HFFc6 (cell line): ENCODE measurements at places on chromosomes 12 and 14. TPM values are rescaled to one million over a fixed set of nuclear protein-coding genes. Genes with fewer than 3 reads are reported as not detected.

Gene CLEC1A
- total RNA-seq = 0.18 and 0.71 TPM in 2 replicates

Gene MDGA2
- not detected in 3 replicates for total RNA-seq

Gene LRFN5
- not detected in 3 replicates for total RNA-seq

Gene TNFAIP2
- total RNA-seq = 38.7 and 45.1 TPM in 2 replicates

DNA sequence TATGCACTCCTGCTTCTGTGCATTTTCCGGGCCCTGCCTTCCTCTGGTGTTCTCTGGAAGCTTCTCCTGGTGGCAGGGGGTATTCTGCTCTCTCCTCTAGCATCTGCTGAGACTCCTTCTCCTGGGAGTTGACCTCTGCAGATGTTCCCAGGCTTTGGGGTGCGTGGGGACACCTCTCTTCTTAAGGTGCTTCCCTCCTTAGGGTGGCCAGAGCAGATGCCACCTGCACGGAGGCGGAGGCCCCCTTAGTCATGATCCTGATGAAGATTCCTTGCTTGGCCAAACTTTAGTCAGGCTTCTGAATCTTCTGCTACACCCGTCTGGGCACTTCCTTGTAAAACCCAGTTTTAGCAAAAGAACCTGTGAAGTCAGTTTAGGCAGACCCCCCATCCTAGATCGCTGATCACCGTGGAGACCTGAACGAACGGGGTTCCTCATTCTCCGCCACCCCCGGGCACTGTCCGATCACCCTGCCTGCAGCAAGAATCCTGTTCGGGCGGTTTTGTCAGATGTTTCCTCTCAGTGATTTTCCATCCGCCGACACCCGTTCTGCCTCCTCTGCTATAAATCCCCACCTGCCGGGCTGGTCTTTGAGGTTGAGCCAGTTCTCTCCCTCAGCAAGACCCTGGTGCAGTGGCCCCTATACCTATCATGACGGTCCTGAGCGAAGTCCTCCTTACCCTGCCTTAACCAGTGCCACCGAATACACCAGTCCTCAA, 111.9 kb downstream of the CALM1 start:
- H3K27me3 ChIP-seq = peaks cover 27% of the 10 kb centered on the region
- no peak for DNase-seq
- no peak overlapping the region for H3K27ac ChIP-seq
- no peaks in the 10 kb centered on the region for H3K4me1 ChIP-seq

DNA sequence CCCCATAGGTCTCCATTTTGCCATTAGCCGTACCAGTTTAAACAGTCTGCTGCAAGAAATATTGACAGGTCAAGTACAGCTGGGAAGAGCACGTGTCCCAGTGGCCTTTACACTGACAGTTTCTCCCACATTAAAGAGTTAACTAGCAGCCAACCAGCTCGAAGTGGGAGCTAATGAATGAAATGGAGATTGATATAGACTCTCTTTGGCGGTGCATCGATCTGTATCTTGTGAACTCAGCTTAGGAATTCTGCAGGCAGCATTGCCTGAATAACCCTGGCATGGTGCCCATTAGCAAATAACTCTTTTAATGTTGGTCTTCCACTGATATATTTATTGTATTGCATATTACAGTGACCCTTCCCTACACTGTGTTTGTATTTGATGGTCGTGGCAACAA, 319.4 kb downstream of the EGLN3 start:
- no peaks in the 10 kb centered on the region; the same call in 1 of the 2 replicates for H3K36me3 ChIP-seq
- H3K27ac ChIP-seq = no peak overlapping the region
- DNase-seq = no peak
- peaks cover 9% of the 10 kb centered on the region; the same call in 1 of the 2 replicates for H3K4me1 ChIP-seq
- H3K4me3 ChIP-seq = no peak overlapping the region
- H3K27me3 ChIP-seq = peaks cover 12% of the 10 kb centered on the region; the same call in 1 of the 2 replicates

DNA sequence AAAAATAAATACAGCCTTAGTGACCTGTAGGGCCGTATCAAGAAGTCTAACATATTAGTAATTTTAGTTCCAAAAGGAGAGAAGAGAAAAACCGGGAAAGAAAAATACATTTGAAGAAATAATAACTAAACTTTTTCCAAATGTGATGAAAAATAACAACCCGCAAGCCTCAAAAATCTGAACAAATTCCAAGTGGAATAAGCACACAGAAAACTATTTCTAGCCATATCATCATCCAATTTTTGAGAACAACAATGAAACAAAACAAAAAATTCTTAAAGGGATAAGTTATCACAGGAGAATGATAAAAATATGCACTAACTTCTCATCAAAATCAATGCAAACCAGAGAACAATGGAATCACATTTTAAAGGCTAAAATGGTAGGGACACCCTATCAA, 198.1 kb upstream of the PLXNC1 start:
- no peak overlapping the region for H3K4me3 ChIP-seq
- DNase-seq = no peak
- H3K4me1 ChIP-seq = peaks cover 44% of the 10 kb centered on the region
- H3K36me3 ChIP-seq = peaks cover 7% of the 10 kb centered on the region
- H3K27me3 ChIP-seq = no peaks in the 10 kb centered on the region
- H3K27ac ChIP-seq = no peak overlapping the region

DNA sequence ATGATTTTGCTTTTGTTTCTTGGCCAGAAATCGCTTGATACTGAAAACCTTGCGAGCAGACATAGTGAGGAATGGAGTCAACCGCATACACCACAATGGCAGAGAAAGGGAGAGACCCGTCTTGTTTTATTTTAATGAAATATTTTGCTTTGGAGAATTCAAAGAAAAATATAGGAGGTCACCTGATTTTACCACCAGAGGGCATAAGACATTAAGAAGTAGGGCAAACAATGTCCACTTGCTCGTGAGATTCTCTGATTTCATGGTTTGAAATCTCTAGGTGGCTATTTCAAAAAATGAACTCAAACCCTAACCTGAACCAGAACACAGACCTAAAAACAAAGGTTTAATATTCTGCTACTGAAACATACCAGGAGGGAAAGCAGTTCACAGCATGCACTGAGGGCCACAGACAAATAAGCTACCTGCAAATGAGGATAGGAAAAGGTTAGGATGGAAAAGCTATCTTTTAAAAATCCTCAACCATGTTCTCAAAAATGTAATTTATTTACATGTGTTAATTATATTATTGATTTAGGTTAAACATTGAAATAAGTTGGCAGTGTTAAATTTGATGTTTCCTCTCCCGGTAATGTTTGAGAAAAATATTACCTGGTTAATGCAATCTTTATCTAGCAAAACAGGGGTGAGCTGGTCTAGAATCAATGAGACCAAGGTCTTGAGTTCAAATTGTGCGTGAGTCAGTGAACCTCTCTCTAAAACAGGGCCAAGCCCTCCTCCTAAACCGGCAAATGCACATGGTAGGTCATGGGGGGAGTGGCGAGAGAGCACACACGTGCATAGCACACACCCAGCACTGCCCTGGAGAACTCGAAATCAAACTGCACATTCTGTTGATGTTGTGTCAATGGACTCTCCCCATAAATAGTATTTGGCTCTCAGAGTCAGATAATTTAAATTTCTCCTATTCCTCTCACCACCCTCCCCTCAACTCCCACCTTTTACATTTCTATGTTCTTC, 12.5 kb downstream of the IFNG-AS1 start:
- no peaks in the 10 kb centered on the region; the same call in 1 of the 2 replicates for H3K27me3 ChIP-seq
- DNase-seq = no peak

- no peak overlapping the region; the same call in 1 of the 2 replicates for H3K27ac ChIP-seq
- peaks cover 14% of the 10 kb centered on the region for H3K27me3 ChIP-seq
- H3K36me3 ChIP-seq = peaks cover 2% of the 10 kb centered on the region; the same call in 1 of the 2 replicates
- DNase-seq = no peak
- H3K4me1 ChIP-seq = peaks cover 15% of the 10 kb centered on the region
- peak overlapping the region; percentile 61 for H3K4me3 ChIP-seq
Observed at GRCh38 chr12:66189889-66190288, 875 bp downstream of the IRAK3 start.

- peaks cover 23% of the 10 kb centered on the region for H3K36me3 ChIP-seq
- no peak overlapping the region for H3K4me3 ChIP-seq
- H3K4me1 ChIP-seq = peaks cover 37% of the 10 kb centered on the region
- H3K27me3 ChIP-seq = no peaks in the 10 kb centered on the region; the same call in 1 of the 2 replicates
Observed at GRCh38 chr12:12185414-12185813, 81.4 kb downstream of the LRP6 start.

DNA sequence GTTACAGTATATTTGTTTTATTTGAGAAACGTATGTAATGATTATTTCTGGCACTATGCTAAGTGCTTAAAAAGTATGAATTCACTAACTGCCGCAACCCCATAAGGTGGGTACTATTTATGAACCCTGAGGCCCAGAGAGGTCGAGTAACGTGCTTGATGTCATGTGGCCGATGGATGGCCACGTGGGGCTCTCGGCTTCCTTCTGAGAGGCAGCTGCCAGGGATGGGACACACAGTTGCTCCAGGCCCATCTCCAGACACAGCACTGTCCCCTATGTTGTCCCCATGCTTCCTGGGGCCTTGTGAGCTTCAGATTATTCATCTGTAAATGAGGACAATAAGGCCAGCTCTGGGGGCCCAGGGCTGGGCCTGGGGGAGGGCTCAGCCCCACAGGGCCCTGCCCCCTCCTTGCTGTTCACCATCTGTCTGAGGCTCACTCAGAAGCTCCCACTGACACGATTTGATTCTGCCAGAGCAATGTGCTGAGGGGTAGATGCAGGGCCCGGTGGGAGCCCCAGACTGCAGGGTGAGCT, 115.0 kb downstream of the CALM1 start:
- H3K4me1 ChIP-seq = no peaks in the 10 kb centered on the region
- H3K27ac ChIP-seq = no peak overlapping the region
